ENCODE measurements at places on chromosomes 1 and 21.

GRCh38 chr21:43806017-43806710, 16.8 kb downstream of the RRP1 start:
- no peak for DNase-seq

- DNase-seq = no peak
These were observed 264.3 kb upstream of the PLD5 start for GRCh38 chr1:242788771-242789170.

GRCh38 chr1:230821346-230821745, 47.0 kb downstream of the C1orf198 start:
- DNase-seq = no peak

DNA sequence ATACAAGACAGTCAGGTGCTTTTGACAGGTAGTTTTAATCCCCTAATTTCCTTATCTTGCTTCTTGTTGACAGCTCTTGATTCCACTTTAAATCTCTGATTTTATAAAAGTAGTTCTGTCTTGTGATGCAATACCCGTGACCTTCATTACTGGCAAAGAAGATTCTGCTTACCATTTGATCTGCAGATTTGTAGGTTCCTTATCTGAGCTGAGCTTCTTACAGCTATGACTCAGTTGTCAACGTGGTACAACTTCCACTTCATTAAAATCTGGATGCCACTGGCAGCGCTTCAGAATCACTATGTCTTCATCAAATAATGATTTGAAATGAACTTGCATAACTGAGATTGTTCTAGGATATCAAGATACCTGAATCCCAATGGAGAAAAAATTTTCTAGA, 543.6 kb upstream of the B3GALT2 start:
- peak; percentile 55 for DNase-seq

- peak; percentile 68 for DNase-seq
These were observed 15.6 kb downstream of the ALPL start for GRCh38 chr1:21524686-21525339.

DNA sequence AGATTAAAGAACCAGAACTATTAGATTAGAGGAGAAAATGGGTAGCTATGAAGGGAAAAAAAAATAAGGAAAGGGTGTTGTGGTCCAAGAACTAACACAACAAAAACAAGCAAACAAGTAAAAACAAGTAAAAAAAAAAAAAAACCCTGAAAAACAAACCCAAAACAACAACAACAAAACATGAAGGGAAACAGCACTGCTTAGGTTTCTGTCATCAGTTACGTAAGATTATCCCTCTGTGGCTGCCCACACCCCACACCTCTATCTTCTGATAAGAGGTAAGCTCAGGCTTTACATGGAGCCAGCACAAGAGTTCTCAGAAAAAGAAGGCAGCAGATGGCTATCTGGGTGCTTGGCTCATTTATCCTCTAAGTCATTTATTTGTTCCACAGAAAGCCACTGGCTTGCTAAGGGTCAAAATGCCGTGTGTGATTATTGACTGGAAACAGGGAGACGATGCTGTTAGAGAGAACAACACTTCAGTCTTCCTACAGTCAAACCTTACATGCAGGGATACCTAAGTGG, 57.5 kb downstream of the KIAA0319L start:
- no peak for DNase-seq
